ENCODE measurements at places on chromosomes 4 and X.
A peak's percentile ranks its signal among the peaks of the same experiment; 100 is the strongest.

GRCh38 chr4:45438047-45438446 lies 685.8 kb downstream of the GABRG1 start:
- no peak for DNase-seq

- DNase-seq: no peak
Observed at GRCh38 chrX:87702795-87703194, 185.2 kb downstream of the KLHL4 start.

- DNase-seq: no peak
Observed at GRCh38 chr4:57734104-57734670, 624.0 kb upstream of the IGFBP7 start.

DNA sequence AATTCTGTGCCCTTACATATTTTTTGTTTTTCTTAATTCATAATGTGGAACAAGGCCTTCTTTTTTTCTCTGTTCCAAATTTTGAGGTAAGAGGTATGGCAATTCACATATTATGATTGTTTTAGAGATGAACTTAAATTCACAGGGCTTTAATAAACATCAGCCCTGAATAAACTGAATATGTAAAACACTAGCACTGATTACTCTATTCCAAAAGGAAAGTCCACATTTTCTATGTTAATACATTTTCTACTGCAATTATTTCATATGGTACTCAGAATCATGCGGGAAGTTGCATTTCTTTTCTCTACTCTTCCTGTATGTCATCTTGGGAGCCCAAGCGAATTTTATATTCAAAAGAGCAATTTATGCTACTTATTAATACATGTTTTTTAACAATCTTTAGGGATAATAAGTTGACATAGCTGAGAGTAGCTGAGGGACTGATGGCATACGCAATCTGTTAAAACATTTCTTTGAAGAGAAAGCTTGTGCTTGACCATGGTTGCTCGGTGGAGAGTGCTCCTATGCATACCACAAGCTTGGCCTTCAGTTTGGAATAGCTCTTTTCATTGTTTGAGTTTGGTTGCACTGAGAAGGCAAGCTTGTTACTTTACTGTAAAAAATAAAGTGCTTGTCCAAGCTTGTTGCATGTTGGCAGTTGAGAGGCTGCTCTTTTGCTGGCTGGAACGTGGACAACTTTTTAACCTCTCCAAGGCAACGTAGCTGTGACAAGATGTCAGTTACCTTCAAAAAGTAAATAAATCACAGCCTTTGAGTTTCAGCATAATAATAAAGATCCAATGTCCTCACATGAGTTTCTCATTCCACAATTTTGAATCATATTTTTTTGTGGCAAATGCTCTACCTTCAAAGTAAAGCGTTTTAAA lies 196.3 kb upstream of the SPRY1 start:
- no peak for DNase-seq

GRCh38 chr4:25303578-25303977 lies 9.0 kb upstream of the ZCCHC4 start:
- no peak for DNase-seq

GRCh38 chr4:104826171-104826570 lies 320.5 kb upstream of the TET2 start:
- DNase-seq: no peak

GRCh38 chr4:154485127-154485773 lies 6.3 kb downstream of the DCHS2 start:
- no peak for DNase-seq

DNA sequence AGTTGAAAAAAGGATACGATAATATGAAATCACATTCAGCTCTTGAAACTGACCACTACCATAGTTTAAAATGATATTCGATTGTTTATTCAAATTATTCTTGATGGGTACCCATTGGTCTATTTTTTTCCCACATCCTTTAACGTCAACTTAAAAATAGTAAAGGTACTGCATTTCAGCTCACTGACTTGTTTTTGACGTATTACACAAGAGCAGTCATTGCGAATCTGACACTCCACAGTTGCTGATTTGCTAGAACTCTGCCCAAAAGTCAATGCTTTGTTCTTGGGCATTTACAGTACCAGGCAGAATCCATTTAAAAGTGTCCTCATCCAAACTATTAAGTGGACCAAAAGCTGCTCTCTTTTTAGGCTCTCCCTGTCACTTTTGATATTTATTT lies 1.2 kb upstream of the PDS5A start:
- no peak for DNase-seq

- no peak for DNase-seq
Observed at GRCh38 chr4:185536411-185536709, 1.1 kb upstream of the PDLIM3 start.

DNA sequence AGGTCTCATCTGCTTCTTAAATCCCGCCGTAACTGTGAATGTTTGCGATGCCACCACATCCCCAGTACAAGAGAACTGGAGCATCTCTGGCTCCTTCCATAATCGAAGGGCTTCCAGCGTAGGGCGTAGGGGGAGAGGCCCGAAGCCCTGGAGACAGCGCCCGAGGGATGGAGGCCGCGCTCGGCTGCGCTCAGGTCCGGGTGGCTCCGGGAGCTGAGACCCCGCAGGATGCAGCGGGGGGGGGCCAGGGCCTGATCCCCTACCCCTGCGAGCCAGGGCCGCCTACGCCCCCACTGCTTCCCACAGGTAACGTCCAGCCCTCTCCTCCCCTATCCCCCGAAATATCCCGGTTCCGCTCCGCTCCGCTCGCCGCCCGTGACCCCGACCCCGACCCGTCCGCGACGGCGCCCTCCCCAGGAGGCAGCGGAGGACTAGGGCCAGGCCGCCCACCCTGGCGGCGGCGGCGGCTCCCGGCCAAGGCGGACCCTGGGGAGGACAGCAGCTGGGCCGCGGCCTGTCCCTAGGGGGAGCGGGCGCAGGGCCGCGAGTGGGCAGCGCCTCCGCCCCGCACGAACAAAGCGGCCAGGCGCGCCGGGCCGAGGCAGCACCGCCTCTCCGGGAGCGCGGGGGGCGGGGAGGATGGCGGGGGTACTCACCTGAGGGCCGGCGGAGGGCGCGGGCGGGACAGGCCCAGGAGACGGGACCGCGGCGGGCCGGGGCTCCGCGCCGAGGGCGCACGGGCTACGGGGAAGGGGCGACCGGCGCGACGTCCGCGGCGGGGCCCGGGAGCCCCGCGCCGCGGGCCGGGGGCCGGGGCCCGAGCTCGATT lies 723 bp downstream of the WDFY3 start:
- peak; percentile 42 for DNase-seq

DNA sequence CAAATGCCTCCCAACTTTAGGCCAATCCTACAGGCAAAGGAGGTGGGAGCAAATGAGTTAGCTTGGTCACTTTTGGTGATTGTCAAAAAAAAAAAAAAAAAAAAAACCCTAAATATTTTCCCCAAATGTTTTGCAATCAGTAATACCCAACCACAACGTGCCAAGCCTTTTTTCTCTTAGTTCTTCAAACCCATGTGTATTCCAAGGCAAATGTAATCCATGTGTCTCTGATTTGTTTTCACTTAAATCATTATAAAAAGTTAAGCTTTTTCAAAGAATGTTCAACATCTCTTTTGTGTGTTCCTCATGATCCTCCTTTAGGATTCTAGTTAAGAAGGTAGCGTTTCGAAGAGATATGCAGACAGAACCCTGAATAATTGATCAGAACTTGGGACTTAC lies 328.4 kb downstream of the PAPSS1 start:
- DNase-seq: peak; percentile 18

- DNase-seq: no peak
Observed at GRCh38 chrX:38305971-38306370, 21.3 kb downstream of the RPGR start.

- no peak for DNase-seq
Observed at GRCh38 chr4:102809691-102810090, 17.7 kb downstream of the UBE2D3 start.

DNA sequence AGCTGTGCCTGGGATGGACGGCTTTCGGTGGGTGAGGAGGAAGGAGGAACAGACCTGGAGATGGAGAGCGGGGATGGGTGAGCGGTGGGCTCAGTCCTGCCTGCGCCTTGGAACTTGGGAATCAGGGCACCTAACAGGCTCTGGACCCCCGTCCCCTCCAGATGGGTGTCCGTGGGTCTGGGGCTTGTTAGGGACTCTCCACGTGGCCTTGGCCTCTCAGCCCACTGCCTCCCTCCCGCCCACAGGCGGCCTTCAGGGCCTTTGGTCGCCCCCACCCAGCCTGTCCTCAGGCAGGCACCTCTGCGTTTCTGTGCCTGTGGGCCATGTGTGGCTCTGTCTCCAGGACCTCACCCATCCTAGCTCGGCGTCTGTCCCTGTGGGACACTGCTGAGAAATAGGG lies 29.0 kb downstream of the TRMT44 start:
- no peak for DNase-seq

GRCh38 chr4:40750461-40751258 lies 905 bp downstream of the NSUN7 start:
- peak; percentile 77 for DNase-seq

DNA sequence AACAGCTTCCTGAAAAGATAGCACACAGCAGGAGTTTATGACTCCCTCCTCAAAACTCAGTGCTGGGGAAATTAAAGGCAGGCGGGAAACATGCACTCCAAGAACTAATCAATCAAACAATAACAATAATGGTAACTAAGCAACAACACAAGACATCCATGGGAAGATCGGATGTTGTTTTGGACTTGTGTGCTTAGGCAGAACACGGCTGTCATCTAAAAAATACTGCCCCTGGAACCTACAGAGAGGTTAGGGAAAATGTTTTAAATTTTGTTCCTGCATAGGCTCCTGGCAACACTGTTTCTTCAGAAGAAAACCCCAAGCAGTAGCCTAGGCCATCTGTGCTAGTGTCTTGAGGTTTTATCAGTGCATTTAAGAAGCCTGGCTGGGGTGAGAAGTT lies 1378.2 kb downstream of the STIM2 start:
- DNase-seq: no peak

DNA sequence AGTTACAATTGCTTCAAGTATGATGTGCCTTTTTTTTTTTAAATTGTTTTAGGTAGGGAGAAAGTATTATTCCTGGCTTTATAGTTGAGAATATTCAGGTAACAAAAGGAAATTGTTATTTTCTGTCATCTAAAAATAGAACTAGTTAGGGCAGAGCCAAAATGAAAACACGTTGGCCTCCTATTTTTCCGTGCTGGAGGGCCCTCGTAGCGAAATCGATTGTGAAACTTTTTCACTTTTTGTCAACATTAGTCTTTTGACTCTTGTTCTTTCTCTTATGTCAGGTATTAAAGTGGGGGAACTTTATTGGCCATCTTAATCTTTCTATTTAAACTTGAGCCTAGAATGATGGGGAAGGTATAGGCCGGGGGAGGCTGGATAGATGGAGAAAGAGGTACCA lies 104.9 kb downstream of the ARHGAP10 start:
- DNase-seq: no peak

DNA sequence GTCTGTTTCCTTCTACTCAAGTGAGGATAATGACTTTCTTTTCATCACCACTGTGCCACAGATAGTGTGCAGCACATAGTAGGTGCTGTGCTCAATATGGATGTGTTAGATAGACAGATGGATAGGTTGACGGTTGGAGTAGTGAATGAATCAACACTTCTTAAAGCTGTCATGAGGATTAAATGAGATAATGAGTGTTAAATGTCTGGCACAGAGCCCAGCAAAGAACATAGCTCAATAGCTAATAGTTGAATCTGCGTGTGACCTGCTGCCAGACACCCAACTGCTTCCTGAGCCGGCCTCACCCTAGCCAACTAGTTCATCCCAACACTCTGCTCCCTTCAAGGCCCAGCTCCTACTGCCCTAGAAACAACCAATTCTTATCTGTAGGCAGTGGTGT lies 67.7 kb upstream of the PJA1 start:
- DNase-seq: peak; percentile 31

DNA sequence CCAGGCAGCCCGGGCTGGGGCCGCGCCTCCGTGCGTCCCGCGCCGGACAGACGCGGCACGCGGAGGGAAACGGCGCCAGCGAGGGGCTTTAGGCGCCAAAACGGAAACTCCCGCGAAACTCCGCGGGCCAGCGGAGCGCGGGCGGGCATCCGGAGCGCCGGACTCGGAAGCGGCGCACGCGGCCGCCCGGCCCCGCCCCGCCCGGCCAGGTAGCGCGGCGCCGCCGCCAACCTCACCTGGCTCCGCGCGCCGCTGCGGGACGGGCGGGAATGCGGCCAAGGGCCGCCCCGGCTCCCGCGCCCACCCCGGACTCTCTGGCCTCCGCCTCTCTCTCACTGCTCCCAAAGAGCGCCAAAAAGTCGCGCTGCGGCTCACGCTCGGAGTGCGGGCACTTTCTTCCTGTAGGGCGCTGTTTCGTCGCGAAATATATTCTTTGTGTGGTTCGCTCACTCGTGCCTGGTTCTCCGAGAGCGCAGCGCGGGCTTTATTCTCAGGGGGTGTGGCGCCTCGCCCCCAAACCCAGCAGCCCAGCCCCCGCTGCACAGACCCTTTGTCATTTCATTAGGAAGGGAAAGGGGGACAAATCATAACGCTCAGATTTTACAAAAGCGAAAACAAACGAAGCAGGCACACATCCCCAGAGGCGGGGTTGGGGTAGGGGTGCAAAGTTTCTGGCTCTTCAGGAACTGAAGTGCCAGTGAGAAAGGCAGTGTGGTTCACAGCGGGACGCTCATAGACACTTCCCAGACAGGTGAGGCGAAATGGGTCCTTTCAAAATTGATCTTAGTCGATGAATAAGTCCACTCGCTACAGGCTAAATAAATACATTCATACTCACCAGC lies 961 bp upstream of the MBNL3 start:
- DNase-seq: peak; percentile 15

- DNase-seq: no peak
Observed at GRCh38 chrX:27350476-27350875, 112.7 kb downstream of the PPP4R3C start.

DNA sequence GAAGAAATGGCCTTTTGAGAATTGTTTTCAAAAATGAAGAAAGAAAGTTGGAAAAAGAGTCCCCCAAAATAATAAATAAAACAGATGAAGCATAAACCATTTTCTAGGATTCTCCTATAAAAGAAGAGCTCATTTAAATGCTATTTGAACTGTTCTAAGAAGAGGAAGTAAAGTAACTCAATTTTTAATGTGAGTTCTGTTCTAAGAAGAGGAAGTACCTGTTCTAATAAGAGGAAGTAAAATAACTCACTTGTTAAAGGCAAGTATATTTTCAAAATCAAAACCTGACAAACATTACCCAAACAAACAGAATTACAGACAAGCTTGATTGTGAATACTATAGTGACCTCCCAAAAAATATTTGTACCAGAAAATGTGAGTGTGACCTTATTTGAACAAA lies 1326.3 kb downstream of the C4orf33 start:
- no peak for DNase-seq

GRCh38 chr4:16544251-16544721 lies 318.0 kb upstream of the TAPT1 start:
- no peak for DNase-seq

- DNase-seq: peak; percentile 53
Observed at GRCh38 chr4:15162465-15163283, 160.4 kb downstream of the CPEB2 start.

DNA sequence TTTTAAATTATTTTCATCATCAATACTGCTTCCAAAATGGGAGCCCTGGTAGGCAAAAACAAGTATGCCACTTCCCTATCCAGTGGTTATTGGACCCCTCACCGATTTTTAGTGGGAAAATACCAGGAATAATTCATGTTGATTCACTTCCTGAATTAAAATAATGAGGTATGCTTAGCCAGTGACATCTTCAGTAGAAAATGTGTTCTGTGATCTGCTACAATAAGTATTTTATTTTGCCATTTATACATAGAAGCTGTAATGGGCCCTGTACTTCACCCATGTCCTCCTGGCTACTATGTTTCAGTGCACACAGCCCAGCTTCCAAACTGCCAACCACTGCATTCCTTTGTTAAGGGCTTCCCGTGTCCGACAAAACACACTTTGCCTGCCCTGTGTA lies 41.0 kb upstream of the KLHL34 start:
- DNase-seq: peak; percentile 60

All from fibroblast of skin of scalp (primary cell).